ENCODE measurements at places on chromosomes 1 and 21.

DNA sequence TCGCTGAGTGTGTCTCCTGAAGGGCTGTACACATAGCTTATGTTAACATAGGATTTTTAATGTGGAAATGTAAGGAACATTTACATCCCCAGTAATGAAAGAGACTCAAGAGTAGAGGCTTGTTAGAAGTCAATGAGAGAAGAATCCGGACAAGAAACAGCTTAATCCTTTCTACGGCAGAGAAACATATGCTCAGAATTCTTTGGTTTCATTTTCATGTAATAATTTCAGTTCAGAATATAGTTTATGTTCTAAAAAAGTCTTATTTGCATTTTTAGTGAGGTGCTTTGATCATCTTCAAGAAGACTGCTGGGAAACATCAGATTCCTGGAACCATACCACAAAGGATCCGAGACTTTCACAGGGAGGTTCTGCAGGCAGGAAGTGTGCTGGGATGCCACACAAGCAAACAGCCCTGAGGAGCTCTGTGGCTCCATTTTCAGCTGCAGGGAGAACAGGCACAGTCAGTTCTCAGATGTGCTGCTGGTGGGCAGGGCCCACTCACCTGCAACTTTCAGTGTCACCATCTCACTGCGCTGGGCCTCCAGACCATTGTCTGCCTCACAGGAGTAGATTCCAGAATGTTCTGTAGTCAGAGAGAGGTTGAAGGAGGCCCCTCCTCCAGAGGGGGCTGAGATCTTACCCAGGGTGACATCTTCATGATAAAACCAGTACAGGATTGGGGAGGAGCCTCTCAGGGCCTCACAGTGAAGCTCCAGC is 28.4 kb downstream of the FCRL5 start:
- DNase-seq = no peak

GRCh38 chr1:180158149-180159147 is 3.8 kb downstream of the QSOX1 start:
- DNase-seq = no peak

DNA sequence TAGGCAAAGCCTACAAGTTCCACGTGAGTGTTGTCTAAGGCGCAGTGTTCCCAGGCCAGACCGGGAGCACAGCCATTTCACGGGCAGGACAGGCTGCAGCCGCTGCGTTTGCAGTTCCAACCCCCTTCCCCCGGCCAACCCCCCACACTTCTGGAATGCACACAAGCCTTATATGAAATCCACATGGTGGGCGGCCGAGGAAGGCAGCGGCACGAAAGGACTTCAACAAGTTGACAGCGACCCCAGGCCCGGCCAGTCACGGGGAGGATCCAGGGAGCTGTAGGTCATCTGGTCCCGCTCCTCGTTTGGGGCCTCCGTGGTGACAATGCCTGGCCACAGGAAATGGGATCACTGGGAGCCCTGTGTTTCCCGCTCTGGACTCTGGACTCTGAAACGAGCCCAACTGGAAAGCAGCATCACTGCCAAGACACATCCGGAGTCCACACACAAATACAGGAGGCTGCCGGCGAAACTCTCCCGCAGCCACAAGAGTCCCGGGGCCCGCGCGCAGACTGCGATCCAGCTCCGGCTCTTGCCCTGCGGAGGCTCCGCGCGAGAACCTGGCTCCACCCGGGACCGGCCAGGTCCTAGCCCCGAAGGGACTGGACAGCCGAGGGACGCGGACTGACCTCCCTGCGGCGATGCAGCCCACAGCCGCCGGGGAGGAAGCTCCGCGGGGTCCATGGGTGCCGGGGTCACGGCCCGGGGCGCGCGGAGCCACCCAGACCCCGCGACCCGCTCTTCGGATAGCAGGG is 794 bp downstream of the NID1 start:
- no peak for DNase-seq

GRCh38 chr1:248790456-248790855 is 34.9 kb upstream of the LYPD8 start:
- DNase-seq = no peak
